NCI-H69 (cell line): ENCODE measurements at places on chromosomes 7 and 10.

DNA sequence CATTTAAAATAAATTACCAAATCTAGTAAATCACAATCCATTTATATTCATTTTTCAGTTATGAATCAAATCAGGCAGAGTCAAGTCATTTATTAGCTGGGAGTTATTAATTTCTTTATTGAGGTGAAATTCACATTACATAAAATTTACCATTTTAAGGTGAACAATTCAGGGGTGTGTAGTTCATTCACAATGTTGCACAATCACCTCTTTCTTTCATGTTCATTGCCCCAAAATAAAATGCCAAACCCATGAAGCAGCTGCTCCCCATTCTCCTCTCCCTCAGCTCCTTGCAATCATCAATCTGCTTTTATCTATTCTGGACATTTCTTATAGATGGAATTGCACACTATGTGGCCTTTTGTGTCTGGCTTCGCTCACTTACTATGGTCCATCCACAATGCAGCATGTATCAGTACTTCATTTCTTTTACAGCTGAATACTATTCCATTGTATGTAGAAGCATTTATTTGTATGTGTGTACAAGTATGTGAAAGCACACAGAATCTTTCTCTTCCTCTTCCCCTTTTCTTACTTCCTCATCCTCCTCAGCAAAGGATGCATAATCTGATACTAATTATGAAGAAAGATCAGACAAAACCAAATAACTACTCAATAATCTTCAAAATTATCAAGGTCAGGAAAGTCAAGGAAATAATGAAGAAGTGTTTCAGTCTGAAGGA is 60.6 kb downstream of the LMBR1 start:
- DNase-seq = no peak

DNA sequence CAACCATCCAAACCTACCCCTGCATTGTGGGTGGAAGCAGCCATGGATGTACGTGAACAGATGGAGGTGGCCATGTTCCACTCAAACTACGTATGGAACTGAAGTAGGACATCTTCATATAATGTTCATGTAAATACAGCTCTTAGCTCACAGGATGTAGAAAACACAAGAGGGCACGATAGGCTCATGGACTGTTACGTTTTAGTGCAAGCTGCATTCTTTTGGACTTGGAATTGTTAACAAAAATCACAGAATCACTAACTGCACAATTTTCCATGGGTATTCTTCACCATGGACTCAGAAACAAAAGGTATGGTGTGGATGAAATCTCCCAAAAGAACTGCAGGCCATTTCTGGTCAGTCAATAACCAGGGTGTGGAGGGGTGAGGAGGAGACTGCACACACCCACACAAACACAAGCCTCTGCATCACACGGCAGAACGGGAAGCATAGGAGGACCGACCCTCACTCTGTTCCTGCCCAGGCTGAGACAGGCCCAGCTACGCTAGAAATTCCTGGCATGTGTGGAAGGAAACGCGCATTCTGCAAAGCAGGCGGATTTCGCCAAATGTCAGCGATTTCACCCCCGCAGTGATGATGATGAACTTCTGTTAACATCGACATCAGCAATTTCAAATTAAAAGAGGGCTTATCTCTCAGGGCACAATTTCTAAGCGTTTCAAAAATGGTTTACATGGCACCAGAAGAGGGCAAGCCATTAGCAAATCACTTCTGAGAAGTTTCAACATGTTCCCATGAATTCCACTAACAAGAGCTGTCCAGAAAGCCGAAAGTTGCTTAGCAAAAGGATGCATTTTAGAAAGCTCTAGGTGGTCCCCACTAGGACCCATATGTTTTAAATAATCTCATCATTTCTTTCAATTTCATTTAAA is 149.0 kb downstream of the TNS3 start:
- DNase-seq = no peak

DNA sequence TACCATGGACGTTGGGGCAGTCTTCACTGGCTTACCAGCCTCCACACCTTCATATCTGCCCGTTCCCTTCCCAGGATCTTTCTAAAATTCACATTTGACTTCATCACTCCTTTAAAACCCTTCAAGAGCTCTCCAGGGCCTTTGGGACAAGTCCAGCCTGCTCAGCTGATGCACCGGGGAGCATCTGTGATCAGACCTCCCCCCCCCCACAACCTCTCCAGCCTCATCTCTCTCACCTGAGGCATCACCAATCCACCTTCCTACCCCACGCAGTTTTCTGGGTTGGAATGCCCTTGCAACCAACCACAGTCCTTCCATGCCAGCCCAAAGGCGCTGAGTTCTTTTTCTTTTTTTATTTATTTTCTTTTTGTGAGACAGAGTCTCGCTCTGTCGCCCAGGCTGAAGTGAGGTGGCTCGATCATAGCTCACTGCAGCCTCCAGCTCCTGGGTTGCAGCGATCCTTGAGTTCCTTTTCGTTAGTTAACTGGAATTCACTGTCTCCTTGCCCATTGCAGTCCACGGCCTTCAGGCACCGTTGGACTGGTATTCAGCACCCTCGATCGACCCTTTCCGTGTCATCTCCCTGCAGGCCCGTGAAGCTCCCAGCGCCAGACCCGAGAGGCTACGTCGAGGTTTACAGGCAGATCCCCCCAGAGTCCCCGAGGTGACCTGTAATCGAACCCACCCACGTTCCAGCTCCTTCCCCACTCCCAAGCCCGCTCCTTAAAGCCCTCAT is 654 bp downstream of the ALKBH4 start:
- peak; percentile 39 for DNase-seq

DNA sequence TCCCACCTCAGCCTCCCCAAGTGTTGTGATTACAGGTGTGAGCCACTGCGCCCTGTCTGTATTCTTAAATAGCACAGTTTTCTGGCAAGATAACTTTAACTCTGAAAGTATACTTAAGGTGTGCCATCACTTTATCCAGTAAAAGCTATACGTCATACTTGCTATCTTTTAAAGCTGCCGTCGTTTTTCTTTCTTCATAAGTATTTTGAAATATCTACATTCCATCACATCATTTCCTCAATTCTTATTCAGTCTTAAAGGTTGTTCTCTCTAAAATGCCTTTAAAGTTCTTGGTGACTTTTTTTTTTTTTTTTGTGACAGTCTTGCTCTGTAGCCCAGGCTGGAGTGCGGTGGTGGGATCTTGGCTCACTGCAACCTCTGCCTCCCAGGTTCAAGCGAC is 34.7 kb downstream of the PTPN12 start:
- DNase-seq = no peak

DNA sequence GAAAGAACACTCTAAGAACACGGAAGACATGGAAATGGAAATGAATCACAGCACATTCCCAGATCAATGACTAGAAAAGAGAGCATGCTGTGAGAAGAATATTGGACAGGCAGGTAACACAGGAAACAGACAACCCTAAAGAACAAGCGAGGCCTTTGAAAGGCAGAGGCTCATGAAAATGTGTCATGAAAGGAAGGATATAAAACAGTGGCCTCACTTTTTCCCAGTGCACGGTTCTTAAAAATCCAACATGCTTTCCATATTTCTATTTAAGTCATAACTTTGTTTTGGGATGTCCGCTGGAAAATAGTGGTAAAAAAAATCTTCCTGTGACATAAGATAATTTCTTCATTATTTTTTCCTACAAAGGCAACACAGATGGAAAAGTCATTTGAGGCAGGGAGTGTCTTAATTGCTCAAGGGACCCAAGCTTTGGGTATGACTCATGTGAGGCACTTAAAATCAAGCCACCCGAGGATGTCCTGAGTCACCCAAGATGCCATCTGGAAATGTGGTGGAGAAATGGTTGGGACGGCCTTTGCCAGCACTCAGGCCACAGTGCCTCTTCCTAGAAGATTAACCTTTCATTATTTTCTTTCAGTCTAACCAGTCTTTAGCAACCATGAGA is 17.0 kb downstream of the ITIH5 start:
- no peak for DNase-seq

- DNase-seq = no peak
These were observed 105.6 kb downstream of the SVIL start for GRCh38 chr10:29529146-29529545.

- DNase-seq = peak; percentile 71
These were observed 560.9 kb downstream of the SDK1 start for GRCh38 chr7:3861941-3862340.

DNA sequence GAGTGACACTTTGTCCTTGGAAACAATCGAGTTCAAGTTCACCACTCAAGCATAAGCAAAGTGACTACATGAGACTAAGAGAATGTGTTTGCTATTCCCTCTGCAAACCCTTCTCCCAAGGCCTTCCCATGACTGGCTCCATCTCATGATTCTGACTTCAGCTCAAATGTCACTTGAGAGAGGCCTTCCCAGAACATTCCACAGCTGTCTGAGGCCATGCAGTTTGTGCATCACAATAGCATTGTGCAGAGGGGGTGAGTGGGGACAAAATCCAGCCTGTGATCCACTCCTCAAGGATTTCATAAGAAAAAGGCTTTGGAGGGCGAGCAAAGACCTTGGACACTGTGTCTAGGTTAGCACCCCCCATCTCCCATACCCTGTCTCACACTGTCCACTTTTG is 6.9 kb upstream of the LRMDA start:
- no peak for DNase-seq

DNA sequence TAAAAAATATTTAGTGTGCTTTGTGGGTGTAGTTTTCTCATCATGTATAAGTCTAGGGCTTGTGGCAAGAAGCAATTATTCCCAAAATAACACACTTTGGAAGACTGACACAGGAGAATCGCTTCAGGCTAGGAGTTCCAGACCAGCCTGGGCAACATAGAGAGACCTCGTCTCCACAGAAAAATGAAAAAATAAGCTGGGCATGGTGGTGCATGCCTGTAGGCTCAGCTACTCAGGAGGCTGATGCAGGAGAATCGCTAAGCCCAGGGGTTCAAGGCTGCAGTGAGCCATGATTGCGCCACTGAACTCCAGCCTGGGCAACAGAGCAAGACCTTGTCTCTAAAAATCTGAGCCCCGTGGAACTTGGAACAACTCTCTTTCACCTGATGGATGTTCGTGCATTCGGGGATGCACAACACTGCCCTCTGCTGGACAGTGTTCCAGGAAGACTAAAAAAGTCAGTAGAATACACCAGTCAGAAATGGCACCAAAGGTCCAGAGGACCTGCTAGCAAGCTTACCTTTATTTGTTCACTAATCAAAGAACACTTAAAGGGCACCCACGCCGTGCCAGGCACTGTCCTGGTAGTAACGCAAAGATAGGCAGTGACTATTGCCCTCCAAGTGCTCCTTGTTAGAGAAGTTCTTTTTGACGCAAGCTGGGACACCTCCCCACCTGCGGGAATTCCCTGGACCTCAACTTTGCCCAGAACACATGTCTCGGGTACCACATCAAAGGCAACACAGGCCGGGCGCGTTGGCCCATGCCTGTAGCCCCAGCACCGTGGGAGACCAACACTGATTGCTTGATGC is 81.9 kb upstream of the CALN1 start:
- peak; percentile 84 for DNase-seq

DNA sequence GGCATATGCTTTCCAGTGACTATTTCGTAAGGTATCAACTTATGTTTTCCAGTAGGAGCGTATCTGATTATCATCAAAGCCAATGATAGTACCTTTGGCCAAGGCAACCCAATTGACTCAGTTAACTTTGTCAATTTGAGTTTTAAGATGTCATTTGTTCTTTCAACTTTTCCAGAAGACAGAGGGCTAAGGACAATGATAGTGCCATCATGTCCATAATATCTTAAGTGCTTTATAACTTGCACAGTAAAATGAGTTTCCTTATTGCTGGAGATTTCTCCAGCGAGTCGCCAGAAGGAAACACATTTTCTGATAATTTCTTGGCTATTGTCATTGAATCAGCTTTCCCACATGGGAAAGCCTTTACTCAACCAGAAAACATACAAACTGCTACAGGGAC is 35.0 kb downstream of the ANTXRL start:
- DNase-seq = no peak

- DNase-seq = no peak
These were observed 32.0 kb downstream of the IMMP2L start for GRCh38 chr7:111530356-111530668.

DNA sequence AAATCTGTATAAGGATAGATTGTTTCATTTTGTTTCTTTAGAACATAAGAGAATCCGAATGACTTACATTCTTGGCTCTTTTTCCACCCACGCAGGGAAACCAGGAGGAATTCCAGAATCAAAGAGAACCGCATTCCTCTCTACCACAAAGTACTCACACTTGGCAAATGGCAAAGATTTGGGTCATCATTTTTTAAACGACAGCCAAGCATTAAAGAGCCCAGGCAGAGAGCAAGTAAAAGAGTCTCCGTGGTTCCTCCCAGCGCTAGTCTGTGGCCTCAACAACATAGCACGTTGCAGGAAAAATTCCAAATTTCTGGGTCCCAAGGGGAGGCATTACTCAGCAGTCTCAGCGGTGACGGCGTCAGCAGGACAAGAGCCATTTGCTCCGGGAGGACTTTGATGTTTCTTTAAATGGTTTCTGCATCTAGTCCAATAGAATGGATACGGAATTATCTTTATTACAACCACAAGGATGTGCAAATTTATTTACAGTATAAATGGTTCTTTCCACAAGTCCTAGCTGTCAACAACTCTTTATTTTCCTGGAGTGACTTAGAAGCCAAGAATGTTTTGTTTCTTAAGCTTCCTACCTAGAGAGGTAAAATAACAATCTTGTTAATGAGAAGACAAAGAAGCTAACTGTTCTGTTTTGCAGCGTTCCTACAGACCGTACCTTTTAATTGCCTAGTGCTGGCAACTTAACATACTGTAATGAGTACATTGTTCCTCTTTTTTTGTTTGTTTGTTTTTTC is 232.5 kb downstream of the SKIDA1 start:
- DNase-seq = peak; percentile 59

DNA sequence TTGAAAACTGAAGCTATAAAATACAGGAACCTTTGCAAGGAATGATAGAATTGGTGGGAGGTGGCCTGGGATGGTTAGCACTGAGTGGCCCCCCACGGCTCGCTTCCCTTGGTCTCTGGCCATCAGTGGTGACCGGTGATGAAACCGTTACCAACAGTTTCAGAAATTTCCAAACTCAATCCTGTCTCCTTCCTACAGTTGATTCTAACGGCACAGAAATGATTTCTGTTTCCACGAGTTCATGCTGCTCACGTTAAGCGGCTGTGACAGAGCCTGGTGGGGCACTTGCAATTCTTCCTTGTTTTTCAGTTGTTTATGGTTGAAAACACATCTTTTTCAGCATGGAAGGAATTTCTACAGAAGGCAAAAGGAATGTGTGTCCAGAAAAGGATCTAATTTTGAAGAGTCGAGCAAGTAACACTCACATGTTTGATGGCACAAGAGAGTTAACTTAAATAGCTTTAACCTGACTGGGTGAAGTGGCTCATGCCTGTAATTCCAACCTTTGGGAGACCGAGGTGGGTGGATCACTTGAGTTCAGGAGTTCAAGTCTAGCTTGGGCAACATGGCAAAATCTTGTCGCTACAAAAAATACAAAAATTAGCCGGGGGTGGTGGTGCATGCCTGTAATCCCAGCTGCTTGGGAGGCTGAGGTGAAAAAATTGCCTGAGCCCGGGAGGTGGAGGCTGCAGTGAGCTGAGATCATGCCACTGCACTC is 100.1 kb downstream of the DNAJB6 start:
- no peak for DNase-seq

GRCh38 chr10:77699080-77699645 is 61.6 kb upstream of the KCNMA1 start:
- no peak for DNase-seq

GRCh38 chr7:80896906-80897598 is 21.8 kb downstream of the SEMA3C start:
- DNase-seq = no peak

- no peak for DNase-seq
These were observed 6.8 kb upstream of the LAT2 start for GRCh38 chr7:74202841-74203556.

- peak; percentile 40 for DNase-seq
These were observed 206 bp downstream of the UPF2 start for GRCh38 chr10:12042409-12042796.
